ENCODE measurements at places on chromosomes 6 and 20.

DNA sequence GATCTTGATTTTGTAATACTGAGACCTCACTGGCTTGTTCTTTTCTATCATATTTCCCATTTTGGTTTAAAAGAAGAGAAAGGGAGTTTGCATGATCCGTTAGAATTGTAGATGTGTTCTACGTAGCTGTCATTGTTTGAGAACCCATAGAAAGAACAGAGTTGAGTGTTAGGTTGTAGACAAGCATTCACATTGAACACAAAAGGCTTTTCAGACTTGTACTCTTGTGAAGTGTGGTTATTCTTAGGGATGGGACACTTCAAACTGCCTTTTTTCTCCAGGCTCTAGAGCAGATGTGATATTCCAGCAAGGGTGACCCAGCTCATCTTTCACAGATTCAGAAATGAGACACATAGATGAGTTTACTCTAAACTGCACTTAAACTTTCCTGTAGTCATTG lies 19.9 kb downstream of the FOXO3 start:
- no peak for DNase-seq

- DNase-seq = no peak
Measured at GRCh38 chr20:63241272-63241671, 5.6 kb downstream of the BIRC7 start.

DNA sequence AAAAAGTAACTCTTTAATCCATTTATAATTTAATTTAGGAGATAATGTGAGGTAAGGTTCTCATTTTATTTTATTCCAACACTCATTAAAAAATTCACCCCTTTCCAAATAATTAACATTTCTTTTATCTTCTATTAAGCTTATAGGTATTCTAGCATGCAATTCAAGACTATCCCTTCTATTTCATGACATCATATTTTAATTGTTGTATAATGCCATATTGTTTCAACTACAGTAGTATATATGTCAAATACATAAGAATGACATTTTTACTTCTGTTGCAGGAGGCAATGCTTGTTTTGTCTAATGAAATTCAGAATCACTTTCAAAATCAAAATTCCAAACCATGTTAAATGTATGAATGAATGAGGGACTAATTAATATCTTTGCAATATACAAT lies 76.2 kb downstream of the MAFB start:
- DNase-seq = no peak

- DNase-seq = no peak
Measured at GRCh38 chr20:4916971-4917881, 84.1 kb downstream of the SLC23A2 start.

DNA sequence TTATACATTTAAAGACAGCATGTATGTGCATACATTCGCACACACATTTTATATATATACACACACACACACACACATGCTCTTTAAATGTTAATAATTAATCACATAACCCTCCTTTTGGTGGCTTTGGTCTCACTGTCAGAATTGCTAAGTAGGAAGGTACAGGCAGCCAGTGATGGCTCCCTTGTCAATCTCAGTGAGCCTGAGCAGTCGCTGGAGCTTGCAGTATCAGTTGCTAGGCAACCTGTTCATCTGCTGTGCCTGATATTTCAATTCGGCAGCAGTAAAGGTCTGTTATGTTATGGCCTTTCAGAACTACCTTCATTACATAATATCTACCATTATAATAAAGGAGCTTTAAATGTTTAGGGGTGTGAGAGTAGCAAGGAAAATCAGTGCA lies 374.3 kb downstream of the LMBRD1 start:
- no peak for DNase-seq

DNA sequence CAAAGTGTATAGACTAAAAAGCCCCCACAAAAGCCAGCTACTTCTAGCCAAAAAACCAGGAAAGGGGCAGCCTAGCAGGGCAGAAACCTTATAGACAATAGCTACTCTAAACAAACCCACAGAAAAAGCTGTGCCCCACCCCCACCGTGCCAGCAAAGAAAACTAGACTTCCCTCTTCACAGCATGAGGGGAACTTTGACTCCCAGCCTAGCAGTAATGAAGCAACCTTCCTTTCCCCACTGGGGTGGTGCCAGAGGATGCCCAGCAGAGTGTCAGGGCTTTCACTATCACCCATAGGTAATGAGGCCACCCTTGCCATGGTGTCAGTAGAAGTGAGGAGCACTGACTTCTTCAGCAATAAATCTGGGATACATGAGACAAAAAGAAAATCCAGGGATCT lies 99.0 kb upstream of the LGSN start:
- DNase-seq = peak; percentile 28

DNA sequence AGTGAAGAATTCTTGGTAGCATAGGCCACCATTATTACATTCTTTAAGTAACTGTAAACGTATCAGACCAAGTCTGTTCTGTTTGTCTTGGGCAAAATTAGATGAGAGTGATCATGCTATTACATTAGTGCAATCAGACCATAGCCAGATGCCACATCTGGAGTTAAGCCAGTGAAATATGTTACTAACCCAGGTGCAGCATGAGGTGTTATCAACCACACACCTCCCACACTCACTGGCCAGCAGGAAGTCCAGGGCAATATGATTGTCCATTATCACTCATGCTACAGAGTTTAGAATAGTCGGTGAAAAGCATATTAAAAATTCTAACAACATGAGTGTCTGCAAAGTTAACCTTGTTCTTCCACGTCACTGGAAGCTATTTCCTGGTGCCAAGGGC lies 174.7 kb upstream of the PROKR2 start:
- DNase-seq = no peak

DNA sequence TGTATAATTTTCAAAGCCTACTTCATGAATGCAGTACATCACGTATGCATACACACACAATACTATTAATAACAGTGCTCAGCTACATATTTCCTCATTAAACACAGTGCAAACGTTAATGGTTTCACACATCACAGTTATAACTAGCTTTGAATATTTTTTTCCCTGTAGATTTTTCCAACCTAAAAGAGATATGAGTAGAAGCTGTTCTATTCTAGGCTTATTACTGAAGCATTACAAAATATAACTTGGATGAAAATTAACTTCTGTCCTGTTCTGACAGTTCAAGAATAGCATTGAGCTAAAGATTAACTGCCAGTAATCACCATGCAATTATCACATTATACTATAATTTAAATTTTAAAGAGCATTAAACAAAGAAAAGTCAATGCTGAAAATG lies 6.2 kb downstream of the LMBRD1 start:
- DNase-seq = no peak

GRCh38 chr6:32196682-32197616 lies 4.5 kb upstream of the GPSM3 start:
- no peak for DNase-seq

- no peak for DNase-seq
Measured at GRCh38 chr6:18511211-18511610, 124.1 kb downstream of the RNF144B start.

DNA sequence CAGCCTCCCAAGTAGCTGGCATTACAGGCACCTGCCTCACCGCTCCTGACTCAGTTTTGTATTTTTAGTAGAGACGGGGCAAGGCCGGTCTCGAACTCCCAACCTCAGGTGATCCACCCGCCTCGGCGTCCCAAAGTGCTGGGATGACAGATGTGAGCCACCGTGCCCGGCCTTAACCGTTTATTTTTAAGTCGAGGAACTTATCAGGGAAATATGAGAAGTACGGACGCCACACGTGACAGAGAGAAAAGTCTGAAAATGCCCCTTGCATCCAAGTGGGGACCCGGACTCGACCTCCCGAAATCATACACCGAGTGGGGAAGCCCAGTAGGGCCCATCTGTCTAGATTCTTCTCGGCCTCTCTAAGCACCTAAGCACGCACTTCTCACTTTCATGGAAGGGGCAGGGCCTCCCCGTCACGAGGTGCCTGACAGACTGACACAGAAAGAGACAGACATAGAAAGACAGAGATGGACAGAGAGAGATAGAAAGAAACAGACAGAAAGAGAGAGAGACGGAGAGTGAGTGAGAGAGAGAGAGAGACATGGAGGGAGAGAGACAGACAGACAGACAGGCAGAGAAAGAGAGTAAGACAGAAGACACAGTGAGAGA lies 756.5 kb upstream of the DEFB115 start:
- DNase-seq = no peak

GRCh38 chr20:10125757-10126156 lies 91.0 kb downstream of the ANKEF1 start:
- DNase-seq = no peak

DNA sequence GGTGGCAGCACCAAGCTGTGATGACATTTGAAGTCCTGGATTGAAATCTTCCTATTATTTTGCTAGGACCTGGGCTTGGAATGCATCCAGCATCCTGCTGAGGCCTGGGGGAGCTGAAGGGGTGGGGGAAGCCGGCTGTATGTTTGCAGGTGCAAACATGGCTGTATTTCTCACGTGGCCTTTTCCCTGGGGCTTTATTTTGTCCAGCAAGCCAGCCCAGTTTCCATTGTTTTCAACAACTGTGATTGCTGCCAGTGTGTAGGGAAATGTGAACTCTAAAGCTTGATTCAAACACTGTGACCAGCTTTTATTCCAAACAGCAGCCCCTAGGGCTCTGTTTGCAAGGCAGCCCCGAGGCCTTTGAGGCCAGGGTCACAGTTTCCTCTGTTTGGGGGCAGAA lies 683.0 kb downstream of the DHX35 start:
- no peak for DNase-seq

DNA sequence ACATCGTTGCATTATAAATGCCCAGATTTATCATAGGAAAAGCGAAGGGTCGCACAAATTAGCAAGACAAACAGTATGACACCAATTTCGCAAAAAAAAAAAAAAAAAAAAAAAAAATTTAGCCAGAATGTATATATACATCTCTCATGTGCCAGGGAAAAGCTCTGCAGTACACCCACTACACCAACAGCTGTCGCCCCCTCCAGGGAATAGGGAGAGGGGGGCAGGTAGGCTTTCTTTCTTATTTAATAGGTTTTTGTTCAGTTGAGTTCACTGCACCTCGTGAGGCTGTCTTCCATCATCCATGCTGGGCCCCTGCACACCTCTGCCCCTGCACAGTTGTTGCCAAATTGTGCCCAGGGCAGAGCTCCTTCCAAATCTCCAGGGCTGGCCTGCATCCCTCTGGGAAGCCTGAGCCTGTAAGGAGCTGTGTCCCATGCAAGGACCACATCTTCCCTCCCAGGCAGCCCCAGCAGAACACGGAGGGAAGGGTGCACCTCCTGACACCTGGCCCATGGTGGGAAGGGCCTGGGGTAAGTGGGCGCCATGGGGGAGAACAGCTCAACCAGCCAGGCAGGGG lies 85.4 kb downstream of the NINL start:
- DNase-seq = no peak

GRCh38 chr6:83948851-83949250 lies 84.7 kb upstream of the MRAP2 start:
- no peak for DNase-seq

- no peak for DNase-seq
Measured at GRCh38 chr6:132209351-132209750, 191.9 kb downstream of the MOXD1 start.

GRCh38 chr6:169530752-169531123 lies 171.1 kb downstream of the WDR27 start:
- DNase-seq = no peak

DNA sequence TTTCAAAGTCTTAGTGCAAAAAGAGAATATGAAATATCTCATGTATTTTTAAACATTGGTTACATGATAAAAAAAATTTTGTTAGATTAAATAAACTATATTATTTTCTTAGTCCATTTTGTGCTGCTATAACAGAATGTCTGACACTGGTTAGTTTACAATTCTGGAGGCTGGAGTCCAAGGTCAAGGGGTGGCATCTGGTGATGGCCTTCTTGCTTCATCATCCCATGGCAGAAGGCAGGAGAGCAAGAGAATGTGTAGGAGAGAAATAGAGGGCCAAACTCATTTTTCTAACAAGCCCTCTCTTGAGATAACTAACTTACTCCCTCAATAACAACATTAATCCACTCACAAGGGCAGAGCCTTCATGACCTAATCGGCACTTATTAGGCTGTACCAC lies 11.5 kb upstream of the MCUR1 start:
- peak; percentile 42 for DNase-seq

DNA sequence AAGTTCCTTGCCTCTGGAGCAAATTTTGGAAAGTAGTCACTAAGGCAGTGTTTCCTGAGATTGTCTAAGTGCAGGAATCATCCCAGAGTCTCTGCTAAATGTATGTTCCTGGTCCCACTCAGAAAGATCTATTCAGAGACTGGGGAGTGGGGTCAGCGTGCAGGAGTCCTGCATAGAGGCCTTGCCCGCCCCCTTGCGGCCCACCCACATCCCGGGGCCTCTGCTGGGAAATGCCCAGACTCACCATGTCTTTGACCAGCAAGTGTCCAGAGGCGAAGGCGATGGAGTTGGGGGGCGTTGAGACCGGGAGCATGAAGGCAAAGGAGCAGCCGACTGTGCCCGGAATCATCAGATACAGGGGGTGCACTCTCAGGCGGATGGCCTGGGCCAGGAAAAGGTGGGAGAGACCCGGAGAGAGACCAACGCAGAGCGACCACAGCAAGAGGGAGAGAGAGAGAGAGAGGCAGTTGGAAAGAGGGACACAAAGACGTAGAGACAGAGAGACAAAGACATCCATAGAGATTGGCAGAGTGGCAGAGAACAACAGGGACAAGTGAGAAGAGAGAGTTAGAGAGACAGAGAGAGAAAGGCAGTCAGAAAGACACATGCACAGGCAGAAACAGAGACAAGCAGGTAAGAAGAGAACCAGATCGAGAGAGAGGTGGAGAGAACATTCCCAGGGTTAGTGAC lies 12.9 kb upstream of the OCSTAMP start:
- peak; percentile 13 for DNase-seq

GRCh38 chr20:9994676-9995075 lies 40.1 kb upstream of the ANKEF1 start:
- DNase-seq = no peak

GRCh38 chr20:39602649-39603048 lies 640.5 kb downstream of the DHX35 start:
- DNase-seq = no peak

DNA sequence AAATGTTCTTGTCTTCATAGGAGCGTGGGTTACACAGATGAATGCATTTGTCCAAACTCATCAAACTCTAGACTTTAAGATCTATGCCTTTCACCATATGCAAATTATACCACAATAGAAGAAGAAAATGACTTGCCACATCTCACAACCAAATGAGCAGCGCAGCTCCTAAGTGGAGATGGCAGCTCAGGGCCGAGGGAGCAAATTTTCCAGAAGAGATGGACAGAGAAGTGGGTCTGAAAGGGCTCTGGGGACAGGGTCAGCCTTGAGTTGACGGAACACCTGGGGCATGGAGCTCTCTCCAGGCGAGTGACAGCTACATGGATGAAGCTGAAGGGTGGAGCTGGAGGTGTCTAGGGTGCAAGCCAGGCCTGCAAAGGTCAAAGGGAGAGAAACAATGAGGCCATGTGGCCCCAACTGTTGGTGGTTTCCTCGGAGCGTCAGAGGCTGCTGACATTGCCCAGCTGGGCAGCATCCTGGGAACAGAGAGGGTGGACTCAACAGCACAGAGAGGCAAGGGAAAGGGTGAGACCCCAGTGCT lies 228.3 kb downstream of the NRN1 start:
- no peak for DNase-seq

GRCh38 chr6:139149383-139149782 lies 14.5 kb downstream of the HECA start:
- DNase-seq = no peak
